NCI-H1092 (cell line): ENCODE measurements at places on chromosomes 2 and 18.
A peak's percentile ranks its signal among the peaks of the same experiment; 100 is the strongest.

GRCh38 chr2:26976237-26976636 is 5.8 kb downstream of the MAPRE3 start:
- DNase-seq, result no peak

DNA sequence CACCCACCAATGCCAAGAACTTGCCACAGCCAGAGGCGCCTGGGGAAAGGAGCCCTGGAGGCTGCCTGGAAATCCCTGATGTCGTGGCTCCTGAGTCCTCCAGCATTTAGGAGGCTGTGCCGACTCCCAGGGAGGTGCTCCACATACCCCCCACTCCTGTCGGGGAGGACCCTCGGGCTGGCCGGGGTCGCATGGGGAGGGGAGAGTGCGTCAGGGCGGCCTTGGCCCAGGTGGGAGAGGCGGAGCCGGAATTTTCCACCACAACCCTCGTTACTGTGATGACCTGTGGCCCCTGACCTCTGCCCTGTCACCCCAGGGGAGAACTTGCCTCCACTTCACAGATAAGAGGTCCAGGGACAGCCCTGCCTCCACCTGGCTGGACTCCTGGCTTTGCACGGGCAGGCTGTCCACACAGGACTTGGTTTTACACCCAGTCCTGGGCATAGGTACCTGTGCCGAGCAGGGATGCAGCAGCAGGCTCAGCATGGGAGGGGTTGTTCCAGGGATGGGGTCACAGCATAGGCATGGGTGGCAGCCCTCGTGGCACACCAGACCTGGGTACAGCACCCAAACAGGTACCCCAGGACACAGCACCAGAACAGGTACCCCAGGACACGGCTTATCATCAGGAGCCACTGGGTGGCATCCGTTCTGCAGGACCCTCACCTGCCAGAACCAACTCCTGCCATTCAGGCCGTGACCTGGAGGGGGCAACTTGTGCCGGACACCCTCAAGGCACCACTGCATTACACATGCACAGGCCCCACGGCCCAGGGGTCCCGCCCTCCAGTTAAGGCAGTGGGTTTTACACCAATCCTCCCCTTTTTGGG is 12.3 kb upstream of the AGXT start:
- DNase-seq, result no peak

GRCh38 chr2:72001937-72002690 is 145.5 kb downstream of the CYP26B1 start:
- DNase-seq, result no peak

DNA sequence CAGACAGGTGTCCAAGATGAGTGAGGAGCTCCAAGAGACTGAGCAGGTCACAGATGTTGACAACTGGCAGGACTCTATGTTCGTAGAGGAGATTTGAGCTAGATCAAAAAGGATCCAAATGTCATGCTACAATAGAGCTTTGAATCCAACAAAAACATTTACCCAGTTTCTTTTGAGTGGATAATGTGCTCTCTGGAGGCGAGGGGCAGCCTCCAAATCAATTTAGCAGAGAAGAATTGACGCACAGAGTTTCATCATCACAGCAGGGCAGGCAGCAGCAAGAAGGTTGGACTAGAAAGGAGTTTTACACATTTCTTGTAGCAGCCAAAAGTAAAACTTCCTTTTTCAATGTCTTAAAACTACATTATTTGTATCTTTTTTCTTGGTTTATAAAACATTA is 653.0 kb downstream of the RNF144A start:
- no peak for DNase-seq

DNA sequence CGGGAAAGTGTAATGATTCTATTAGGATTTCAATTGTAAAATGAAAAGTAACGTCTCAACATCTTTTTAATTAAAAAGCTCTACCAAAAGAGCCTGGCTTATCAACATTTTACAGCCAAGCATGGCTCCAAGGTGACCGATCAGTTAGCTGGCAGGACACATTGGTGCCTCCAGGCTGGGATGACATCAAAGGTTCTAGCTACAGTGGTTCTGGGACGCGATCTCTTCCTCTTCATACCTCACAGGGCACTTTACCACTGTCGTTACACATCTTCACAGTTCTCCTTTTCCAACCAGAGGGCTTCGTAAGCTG is 693 bp downstream of the ORC2 start:
- DNase-seq, result no peak

GRCh38 chr2:46073540-46074046 is 223.6 kb upstream of the EPAS1 start:
- DNase-seq, result no peak

- DNase-seq, result no peak
Observed at GRCh38 chr2:137705296-137705695, 259.0 kb upstream of the HNMT start.

DNA sequence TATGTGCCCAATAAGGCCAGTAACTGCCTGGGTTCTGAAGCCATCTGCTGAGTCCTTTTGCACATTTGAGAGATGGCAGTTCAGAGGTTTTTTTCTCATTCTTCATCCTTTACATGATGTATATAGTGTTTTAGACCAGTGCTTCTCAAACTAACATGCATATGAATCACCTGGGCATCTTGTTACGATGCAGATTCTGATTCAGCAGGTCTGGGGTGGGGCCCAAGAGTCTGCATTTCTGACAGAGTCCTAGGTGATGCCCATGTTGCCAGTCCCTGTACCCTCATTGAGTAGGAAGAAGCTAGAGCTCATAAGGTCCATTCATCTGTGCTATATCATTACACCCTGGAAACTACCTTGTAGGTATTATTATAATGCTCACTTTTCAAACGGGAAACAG is 3.8 kb downstream of the SMYD5 start:
- DNase-seq, result no peak

DNA sequence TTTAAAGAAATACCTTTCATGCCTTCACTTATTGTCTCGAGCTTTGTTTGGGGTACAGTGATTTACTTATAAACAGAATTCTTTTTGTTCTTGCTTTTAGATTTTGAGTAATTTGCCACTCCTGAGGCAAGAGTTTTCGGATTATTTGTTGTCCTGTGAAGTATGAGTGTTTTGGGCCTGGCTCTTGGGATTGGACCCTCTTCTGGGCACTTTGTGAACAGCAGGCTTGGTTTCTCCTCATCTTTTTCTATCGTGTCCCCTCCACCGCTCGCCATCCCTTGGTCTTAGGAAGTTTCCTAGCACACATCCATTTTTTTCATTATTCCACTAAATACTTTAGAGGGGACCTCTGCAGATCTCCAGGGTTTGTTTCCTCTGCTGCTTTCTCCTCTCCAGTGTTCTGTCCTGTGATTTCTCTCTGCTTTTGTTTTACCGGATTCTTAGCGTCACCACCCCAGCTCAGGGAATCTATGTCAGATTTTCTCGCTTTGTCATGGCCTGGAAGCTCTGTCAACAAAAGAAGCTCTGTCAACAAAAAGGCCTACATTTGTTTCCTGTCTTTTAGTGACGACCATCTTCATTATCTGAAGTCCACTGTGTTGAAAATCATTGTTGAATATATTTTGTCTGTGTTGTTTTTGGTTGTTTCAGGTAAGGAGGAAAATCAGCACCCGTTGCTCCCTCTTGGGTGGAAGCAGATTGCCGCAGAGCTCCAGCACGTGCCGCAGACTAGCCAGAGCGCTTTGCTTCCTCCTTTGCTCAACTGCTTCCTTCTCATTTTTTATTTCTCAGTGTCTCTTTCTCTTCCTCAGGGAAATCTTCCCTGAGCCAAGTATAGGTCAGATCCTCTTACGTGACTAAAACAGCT is 27.8 kb downstream of the ANKRD62 start:
- DNase-seq, result no peak

DNA sequence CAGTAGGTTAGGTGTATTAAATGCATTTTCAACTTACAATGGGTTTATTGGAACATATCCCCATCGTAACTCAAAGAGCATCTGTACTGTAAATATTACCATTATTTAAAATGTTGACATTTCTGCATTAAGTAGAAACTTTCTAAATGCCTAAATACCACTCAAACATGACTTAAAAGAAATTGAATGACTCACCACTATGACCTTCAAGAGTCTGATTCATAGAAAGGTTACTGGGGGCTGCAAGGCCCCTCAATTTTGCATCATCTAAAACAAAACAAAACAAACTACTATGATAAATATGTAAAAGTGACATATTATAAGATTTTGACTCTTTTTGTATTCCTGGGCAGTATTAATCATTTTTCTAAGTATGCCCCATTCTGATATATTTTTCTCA is 7.6 kb downstream of the WDR35 start:
- no peak for DNase-seq

DNA sequence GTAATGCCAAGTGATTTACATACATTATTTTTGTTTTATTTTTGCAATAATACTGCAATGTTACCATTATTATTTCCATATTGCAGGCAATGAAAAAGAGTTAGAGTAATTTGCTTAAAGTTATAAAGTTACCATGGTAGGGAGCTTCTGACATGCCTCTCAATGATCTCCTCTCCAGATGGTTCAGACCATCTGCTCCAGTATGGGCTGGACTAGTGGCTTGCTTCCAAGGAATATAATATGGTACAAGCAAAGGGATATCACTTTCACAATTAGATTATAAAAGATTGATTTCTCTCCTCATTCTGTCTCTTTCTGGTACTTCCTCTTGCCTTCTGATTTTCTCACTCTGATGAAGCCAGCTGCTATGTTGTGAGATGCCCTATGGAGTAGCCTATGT is 245.4 kb downstream of the INSIG2 start:
- DNase-seq, result no peak

DNA sequence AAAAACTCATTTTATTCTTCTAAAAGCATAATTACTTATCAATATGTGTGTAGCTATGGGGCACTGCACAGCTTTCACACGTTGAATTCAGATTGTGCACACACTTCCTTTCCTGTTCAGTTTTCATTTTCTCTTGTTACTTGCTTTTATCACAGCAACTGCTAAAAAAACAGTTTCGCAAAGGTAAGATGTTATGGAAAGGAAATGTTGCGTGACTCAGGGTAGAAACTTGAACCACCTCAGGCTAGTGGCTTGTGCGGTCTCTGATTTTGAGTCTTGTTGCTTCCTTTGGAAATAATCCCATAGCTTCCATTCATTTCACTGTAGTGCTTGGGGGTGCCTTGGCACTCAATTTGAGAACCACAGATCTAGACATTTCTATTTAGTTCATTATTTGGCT is 171.9 kb downstream of the FMNL2 start:
- no peak for DNase-seq

GRCh38 chr2:2704428-2705090 is 373.5 kb upstream of the MYT1L start:
- DNase-seq, result no peak

- no peak for DNase-seq
Observed at GRCh38 chr2:230471074-230471473, 55.1 kb downstream of the SP100 start.

- peak; percentile 42 for DNase-seq
Observed at GRCh38 chr18:63016270-63016669, 300.9 kb downstream of the PHLPP1 start.

GRCh38 chr2:42298996-42299754 is 61.8 kb downstream of the COX7A2L start:
- no peak for DNase-seq

GRCh38 chr2:176079285-176079830 is 4.4 kb downstream of the EVX2 start:
- no peak for DNase-seq
